ENCODE measurements at places on chromosomes 3 and 15.

- DNase-seq: no peak
These were observed 4.7 kb downstream of the SLC51A start for GRCh38 chr3:196220991-196221390.

DNA sequence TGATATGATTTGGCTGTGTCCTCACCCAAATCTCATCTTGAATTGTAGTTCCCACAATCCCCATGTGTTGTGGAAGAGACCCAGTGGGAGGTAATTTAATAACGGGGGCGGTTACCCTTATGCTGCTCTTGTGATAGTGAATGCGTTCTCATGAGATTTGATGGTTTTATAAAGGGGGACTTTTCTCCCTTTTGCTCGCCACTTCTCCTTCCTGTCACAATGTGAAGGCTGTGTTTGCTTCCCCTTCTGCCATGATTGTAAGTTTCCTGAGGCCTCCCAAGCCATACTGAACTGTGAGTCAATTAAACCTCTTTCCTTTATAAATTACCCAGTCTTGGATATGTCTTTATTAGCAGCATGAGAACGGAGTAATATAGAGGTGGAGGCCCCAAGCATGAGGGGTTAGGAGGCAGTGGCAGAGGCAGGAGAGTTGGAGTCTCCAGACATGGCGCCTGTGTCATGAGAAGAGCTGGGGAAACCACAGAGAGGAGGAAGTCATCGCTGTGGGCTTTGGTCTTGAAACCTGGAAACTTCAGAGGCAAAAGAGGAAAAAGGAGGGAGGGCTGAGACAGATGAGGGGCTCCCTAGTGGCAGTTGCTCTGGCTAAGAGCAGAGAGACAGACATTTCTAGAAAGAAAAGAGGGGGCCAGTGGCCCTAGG is 107.8 kb upstream of the VEPH1 start:
- DNase-seq: no peak

GRCh38 chr15:74038707-74039655 is 43.4 kb downstream of the GOLGA6A start:
- DNase-seq: no peak

- no peak for DNase-seq
These were observed 6.9 kb downstream of the SUCNR1 start for GRCh38 chr3:151880416-151880690.

DNA sequence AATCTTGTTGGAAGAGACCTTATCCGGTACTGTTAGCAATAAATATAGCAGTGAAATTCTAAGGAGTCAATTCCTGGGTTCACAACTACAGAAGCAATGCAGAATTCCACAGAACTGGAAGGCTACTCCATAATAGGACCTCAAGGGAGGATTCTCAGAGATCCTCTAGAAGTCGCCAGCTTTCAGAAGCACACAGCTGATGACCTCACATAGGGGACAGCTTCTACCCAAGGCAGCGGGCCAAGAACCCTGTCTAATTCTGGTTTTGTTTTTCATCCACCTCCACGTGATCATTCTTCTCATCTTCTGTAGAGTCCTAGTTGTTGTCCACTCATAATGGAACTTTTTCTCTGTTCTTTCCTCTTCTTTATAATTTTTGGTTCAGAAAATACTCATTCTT is 99.4 kb downstream of the ERC2 start:
- DNase-seq: no peak

GRCh38 chr3:128619146-128619890 is 31.3 kb downstream of the RPN1 start:
- peak; percentile 45 for DNase-seq

DNA sequence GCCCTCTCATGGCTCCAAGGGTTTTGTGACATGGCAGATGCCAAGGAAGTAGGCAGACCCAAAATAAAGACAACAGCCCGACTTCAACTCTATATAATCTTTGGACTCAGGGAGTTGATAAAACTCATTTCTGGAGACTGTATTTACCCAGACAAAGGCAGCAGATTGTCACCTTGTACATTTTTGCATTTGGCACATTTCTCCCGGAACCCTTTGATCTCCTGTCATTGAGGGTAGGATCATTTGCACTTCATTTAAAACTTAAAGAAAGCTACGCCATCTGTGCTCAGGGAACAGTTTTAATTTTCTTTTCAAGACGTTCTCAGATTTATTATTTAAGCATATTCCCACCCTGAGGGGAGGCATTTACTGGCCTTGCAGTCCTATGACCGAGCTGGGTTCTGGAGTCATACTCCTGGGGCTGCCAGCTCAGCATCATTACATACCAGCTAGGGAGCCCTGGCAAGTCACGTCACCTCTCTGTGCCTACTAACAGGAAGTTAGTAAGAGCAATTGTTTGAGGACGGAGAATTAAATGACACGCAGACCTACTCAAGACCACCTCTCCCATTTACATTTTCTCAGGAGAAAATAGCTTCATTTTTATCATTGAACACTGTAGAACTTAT is 5.9 kb downstream of the CDCP1 start:
- DNase-seq: no peak

DNA sequence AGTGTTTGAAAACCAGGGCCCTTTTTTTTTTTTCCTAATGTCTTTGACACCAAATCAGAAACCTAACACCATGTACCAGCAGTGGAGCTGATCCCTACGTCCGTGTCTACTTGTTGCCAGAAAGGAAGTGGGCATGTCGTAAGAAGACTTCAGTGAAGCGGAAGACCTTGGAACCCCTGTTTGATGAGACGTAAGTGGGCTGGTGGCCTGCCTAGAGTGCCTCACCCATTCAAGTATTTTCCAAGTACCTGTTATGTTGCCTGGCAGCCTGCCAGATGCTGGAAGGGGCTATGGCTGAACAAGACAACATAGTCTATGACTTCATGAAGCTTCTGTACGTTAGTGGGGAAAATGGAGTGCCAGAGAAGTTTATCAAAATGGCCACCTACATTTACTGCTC is 39.7 kb downstream of the ESYT3 start:
- DNase-seq: no peak

DNA sequence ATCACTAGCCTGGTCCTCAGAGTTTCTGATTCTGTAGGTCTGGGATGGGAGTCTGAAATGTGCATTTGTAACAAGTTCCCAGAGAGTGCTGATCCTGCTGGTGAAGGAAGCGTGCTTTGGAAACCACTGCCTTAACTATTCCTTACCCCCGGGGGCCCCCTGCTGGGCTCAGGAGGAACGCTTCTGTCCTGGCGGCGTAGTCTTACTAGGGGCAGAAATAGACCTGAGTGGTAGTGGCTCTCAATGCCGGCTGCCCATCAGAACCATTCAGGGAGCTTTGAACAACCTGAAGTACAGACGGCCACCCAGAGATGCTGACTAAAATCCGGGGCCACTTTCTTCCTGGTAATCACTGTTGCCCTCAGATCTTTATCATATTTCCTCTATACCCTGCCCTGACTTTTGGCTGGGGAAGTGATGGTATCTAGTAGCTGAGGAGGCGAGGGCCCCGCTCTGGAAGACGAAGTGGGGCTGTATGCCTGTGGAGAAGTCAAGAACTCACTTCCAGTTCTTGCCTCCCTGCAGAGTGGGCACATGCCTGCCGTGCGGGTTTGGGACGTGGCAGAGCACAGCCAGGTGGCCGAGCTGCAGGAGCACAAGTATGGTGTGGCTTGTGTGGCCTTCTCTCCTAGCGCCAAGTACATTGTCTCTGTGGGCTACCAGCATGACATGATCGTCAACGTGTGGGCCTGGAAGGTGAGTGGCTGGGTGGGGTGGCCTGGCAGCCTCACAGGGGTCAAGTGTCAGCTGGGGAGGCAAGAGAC is 16.3 kb upstream of the JMJD7 start:
- peak; percentile 70 for DNase-seq

DNA sequence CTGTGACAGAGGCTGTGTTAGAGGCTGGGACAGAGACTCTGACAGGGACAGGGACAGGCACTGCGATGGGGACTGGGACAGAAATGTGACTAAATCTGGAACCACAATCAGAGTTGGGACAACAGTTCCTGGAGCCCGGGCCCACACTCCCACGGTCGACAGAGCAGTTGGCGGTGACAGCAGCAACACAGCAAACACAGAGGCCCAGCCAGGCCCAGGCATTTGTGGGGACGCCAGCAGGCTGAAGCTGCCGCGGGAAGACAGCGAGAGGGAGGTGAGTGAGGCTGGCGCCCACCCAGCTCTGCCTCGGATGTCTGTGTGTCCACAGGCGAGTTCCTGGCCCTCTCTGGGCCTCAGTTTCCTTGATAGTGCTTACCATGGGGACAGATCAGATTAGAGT is 9.3 kb upstream of the HCN4 start:
- no peak for DNase-seq

- DNase-seq: peak; percentile 26
These were observed 1.0 kb downstream of the PDE12 start for GRCh38 chr3:57557085-57557537.

GRCh38 chr3:16392717-16393116 is 120.8 kb downstream of the RFTN1 start:
- DNase-seq: no peak

DNA sequence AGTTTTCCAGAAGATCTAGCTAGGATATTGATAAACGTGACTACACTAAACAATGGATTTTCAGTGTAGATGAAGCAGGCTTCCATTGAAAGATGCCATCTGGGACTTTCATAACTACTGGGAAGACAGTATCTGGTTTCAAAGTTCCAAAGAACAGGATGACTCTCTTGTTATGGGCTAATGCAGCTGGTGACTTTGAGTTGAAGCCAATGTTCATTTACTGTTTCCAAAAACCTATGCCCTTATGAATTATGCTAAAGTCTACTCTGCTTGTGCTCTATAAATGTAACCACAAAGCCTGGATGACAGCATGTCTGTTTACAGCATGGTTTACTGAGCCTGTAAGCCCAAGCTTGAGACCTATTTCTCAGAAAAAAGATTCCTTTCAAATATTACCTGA is 245.4 kb downstream of the GBE1 start:
- DNase-seq: no peak

DNA sequence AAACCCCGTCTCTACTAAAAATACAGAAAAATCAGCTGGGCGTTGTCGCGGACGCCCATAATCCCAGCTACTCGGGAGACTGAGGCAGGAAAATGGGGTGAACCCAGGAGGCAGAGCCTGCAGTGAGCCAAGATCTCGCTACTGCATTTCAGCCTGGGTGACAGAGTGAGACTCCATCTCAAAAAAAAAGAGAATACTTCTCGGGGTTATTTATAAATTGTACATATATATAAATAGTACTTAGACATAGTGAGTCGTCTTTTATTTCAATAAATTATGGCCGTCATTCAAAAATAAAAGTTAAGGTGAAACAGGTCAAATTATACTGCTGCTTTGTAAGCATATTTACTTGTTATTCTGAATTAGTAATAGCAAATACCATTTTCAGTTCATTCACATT is 12.1 kb upstream of the EBLN2 start:
- no peak for DNase-seq

DNA sequence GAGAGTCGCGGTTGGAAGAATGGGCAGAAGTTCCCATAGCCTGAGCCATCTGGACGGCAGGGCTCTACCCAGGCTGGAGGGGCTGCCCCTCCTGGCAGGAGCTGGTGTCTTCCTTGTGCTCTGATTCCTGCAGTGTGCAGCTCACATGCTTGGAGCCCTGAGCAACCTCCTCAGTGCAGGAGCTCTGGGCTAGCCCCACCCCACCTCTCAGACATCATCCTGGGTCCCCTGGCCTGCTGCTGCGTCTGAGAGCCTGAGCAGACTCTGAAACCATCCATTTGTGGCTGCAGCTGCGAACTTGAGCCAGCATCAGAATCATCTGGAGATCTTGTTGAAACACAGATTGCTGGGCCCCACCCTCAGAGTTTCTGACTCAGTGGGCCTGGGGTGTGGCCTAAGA is 42.8 kb downstream of the POMGNT2 start:
- no peak for DNase-seq

Measured in A549 (cell line).